ENCODE measurements at places on chromosomes 16 and 17. TPM values are rescaled to one million over a fixed set of nuclear protein-coding genes. Genes with fewer than 3 reads are reported as not detected.
A peak's percentile ranks its signal among the peaks of the same experiment; 100 is the strongest.

- no peak for DNase-seq
These were observed 15.1 kb downstream of the GJD3 start for GRCh38 chr17:40349477-40349894.

GRCh38 chr16:56658327-56658875, 642 bp downstream of the MT1F start:
- DNase-seq, result no peak

DNA sequence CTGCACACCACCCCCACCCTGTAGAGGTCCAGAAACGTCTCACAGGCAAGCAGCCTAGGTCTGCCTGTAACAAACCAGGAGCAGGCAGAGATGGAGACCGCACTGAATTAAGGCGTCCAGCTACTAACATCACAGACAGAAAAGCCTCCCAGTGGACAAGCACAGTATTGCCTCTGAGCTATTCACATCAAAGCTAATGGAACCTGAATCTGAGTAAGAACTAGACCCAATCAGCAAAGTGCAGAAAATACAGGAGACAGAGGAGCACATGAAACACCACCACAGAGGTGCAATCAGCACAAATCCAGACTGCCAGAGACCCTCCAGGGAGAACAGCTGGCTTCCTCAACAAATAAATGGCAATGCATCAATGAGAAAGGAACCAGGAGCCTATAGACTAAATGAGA, 22.2 kb upstream of the PEMT start:
- peak; percentile 53 for DNase-seq

GRCh38 chr16:85245307-85246172, 133.3 kb upstream of the CIBAR2 start:
- peak; percentile 56 for DNase-seq

NEUROD2 gene
- not detected for total RNA-seq

Data from T-cell (primary cell).